Stimulated activated CD8-positive, alpha-beta memory T cell treated with anti-CD3 and anti-CD28 coated beads, Interleukin-12 subunit alpha, Interleukin-12 subunit beta, amount 100 ng/mL, for 4 hours (primary cell): ENCODE measurements at places on chromosomes 7 and 10.

DNA sequence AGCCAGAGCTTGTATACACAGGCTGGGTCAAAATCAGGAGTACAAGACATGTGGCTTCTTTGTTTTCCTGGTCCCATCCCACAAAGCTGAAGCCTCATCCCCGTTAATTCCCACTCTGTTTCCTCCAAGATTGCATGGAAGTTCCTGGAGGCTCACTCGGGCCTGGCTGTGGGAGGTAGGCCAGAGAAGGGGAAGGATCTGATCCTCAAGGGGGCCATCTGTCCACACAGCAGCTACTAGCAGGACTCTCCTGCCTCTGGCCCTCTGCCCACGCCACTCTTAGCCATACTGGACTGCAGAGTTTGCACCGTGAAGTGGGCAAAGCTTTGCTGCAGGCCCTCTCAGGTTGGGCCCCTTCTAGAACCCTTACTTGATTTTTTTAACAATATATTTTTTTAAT, 160.6 kb downstream of the FGFR2 start:
- DNase-seq, result no peak

GRCh38 chr7:135211179-135211945, at the start of gene WDR91:
Gene WDR91 (minus strand): TSS chr7:135211526. CDS start chr7:135211502, 24 bp downstream.
- peak; percentile 98 for DNase-seq

- DNase-seq, result no peak
Observed at GRCh38 chr10:78808736-78809367, 259.9 kb upstream of the ZMIZ1 start.

DNA sequence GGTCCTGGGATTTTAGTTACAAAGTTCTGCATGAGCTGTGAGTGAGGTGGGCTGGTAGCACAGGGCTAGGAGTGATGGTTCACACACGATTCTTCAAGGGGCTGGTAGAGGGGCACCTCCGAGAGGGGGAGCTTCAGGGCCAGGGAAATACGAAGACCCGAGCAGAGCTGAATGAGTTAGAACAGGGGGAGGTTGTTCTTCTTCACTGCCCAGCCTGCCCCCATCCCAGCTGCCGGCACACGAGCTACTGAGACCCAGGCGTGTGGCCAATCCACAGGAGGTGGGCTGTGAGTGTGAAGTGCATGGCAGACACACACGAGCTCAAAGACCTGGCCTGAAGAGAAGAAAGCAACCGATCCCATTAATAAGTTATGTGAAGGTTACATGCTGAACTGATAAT, 256.2 kb upstream of the ZNF32 start:
- DNase-seq, result no peak

DNA sequence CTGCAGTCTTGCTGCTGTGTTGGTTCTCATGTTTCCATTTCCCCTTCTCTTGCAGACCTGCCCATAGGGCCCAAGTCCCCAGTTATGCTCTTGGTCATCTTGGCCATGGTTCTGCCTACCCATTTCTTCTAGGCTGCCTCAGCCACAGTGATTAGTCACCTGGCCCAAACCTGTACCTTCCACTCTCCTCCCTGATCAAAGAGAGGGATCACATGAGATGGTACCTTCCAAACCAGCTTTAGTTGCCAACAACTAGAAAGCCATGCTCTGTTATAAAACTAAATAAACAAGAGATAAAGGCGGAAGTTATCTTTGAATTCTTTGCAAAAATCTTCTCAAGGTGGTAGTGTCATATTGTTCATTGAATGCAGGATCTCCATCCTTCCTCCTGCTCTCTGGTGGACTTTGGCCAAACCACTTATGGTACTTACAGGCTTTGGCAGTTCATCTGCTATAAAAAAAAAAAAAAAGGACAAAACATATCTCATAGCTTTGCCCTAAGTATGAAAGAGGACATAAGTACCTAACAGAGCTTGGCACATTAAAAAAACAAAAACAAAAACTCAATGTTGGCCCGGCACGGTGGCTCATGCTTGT, 25.8 kb downstream of the TACC2 start:
- DNase-seq, result no peak

DNA sequence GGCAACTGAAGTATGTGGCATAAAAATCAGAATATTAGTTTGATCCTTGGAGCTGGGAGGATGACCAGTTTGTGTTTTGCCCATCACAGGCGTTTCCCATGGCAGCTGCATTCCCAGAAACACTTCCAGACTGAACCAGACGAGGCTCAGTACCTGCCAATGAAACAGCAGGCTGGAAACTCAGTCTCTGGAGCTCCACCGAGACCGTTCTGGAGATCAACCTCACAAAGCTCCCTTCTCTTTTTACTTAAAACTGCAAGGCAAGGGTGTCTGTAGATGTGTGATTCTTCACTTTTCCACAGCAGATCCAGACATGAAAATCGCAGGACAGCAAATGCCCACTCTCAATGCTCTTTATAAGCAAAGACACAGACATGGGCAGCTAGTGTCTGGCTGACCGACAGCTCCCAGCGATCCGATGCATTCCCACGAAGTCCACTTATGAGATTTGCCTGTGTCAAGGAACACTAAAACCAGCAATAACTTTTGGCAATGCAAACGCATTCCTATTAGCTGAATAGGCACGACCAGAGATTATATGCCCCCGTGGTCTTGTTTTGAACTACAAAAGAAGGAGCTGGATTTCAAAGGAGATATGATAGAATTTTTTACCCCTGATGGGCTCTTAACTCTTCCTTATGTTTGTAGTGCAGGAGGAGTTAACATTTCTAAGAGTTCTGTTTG, 72.6 kb downstream of the ADAM12 start:
- DNase-seq, result no peak

DNA sequence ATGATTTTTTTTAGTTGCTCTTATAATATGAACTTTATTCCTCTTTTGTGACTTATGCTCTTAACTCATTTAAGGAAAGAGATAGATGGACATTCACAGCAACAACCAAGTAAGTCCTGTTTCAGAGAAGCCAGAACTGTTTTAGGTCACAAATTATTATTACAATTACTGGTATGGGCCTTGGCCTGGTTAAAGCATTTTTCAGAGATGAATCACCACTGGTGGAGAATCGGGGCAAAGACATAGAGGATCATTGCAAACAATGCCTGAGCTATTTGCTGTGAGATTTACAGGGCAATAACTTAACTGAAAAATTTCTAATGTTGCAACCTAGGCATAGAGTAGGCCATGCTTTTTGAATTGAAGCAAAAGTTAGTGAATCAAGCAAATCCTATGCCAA, 138.0 kb upstream of the YAE1 start:
- DNase-seq, result no peak

DNA sequence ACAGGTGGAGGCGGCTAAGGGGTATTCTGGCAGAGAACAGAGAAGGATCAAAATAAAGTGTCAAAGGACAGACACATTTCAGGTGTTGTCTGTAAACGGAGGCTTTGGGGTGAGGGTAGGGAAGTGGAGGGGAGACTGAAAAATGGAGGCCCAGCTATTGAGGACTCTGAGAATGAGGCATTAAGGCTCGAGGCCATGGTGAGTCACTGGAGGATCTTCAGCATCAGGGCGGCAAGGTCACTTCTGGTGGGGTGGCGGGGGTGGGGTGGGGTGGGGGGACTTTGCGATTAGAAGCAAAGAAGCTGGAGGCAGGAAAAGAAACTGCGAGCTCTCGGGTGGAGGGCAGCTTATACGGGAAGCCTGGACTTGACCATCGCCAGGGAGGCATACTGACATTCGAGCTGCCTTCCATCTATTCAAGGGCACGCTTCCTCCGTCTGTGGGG, 58.4 kb upstream of the PCGF5 start:
- no peak for DNase-seq

DNA sequence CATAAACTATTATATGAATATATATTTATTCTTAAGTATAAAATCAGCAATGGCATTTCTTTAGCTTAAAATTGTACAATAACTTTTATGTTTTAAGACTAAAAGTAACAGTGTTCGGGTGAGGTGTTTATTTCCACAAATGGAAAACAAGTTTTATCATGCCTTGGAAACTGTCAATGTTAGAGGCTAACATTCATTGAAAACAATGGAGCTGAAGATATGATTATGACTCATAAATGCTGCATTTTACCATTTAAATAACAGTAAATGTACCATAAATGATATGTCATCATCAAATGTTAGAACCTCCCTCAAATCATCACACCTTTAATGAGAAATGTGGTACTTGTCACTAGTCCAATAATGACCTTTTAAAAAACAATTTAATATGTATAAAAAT, 897.3 kb downstream of the PCDH15 start:
- DNase-seq, result no peak

DNA sequence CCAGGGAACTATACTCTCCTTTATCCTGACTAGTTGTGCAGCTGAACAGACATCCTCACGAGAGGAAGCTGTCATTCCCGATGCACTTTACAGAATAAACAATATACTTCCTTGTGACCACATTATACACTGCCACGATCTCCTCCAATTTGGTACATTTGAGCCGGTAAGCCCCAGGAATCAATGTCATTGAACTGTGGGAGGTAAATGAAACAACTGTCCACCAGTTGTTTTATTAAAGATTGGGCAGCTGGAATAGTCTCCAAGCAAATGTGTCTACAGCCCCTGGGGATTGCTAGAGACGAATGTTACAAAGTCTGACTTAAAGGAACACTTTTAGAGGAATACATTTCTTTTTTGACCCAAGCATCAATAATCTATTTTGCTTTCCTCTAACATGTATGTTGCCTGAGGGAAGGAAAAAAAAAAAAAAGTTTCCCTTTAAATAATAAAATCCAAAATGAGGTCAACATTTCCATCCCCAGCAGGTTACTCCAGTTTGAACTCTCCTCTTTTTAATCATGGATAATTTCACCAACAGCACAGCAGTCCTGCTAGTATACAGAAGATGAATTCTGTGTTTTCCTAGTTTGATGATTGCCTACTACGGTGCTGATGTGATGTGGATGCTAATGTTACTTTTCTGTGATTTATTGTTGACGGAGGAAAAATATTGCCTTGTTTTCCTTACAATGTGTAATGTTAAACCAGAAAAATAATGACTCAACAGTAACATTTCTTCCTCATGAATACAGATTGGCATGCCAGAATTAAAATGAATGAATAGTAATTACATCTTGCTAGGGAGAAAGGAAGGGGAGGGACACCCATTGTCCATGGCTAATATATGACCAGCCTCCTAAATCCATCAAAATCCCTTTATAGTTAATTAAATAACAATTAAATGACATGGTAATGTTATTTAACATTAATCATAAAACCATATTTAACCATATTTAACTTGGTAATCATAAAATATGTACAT, 360.9 kb downstream of the NEBL start:
- DNase-seq, result no peak

DNA sequence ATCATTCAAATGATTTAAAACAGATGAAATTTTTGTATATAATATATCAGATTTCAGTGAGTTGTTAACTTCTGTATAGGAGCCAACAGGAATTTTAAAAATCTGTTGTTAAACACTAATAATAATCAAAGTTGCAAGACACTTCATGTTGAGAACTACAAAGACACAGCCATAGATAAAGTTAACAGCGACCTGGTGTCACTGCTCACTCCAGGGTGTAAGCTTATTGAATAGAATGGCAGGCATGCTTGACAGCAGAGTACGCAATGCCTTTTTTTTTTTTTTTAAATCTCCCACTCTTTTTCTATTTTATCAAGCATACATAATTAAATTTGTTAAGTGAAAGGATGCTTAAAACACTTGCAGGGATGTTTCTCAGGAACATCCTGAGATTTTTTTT, 32.0 kb downstream of the PCDH15 start:
- no peak for DNase-seq

- DNase-seq, result no peak
Observed at GRCh38 chr7:104412911-104413310, 84.5 kb downstream of the LHFPL3 start.

- peak; percentile 60 for DNase-seq
Observed at GRCh38 chr7:8125680-8126444, 136.1 kb downstream of the ICA1 start.

- DNase-seq, result no peak
Observed at GRCh38 chr7:66865290-66865864, 55.6 kb upstream of the TMEM248 start.

DNA sequence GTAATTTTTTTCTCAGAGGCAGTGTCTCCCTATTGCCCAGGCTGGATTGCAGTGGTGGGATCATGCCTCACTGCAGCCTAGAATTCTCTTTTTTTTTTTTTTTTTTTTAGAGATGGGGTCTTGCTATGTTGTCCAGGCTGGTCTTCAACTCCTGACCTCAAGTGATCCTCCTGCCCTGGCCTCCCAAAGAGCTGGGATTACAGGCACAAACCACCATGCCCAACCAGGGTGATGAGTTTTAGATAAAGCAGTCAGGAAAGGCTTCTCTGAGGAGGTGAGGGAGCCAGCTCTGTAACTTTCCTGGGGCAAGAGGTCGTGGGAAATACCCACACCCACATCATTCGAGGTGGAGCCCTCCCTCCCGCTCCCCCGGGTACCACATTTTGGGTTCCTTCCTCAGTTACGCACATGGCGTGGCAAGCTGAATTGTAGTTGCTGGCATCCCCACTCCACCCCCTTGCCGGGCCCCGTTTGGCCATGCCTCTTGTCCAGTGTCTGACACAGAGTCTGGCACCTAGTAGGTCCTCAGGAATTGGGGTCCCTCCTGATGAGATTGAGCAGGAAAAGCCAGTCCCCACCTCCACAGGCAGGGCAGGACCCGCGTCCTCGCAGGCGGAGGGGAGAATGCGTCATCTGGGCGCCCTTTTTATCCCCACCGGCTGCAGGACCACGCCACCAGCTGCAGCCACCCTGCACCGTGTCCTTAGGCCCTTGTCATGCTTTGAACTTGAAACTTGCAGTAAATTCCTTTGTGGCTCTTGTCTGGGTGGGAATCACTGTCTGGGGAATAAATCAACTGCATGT, 43.4 kb downstream of the CLIP2 start:
- DNase-seq, result no peak

DNA sequence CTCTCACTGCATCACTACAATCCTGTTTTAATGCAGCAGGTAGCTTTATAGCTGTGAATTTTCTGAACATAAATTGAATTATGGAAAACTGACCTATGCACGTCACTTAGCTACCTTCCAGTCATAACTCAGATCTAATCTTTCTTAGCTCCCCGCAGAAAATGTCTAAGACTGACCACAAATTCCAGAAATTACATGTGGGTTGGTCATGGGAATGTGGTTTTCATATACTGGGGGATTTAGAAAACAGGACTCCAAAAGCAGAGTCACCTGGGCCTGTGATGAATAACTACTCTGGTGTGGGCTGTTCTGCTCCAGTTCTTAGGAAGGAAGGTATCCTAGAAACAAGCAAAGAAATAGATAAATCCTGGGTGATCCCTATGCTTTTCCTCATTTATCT, 178.4 kb upstream of the LRRTM3 start:
- no peak for DNase-seq

DNA sequence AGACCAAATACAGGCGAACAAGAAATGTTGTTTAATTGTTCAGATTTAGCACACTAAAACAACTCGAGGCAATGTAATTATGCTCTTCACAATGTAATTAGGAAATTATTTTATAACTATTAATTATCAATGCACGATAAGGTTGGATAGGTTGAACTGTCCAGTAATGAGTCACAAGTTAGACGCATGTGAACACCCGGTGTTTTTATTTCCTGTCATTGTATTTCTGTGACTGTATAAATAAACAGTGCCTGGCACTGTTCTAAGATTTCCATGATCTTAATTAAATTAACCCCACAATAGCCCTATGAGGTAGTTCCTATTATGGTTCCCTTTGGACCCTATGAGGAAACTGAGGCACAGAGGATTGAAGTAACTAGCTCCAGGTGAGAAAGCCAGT, 26.2 kb downstream of the C10orf105 start:
- DNase-seq, result no peak

- no peak for DNase-seq
Observed at GRCh38 chr10:50440489-50440888, 183.3 kb downstream of the SGMS1 start.
